T-helper 17 cell (primary cell): ENCODE measurements at places on chromosomes 5 and 9.

DNA sequence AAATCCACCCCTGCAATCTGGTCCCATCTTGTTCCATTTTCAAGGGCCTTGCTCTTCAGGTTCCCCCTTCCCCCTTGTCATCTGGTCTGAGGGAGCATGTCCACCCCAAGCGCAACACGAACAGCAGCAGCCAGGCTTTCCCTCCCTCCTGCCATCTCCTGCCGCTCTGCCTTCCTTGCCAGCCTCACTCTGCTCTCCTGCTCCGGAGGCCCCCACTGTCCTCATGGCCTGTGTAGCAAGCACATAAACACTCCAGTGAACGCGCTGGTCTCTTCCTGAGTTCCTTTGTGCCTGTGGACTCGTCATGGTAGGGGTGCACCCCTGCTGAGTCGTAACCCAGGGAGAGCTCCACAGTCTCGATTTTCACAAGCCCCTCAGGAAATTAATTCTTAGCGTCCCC, 29.9 kb downstream of the TENT4A start:
- DNase-seq, result no peak

GRCh38 chr9:130765137-130766020, 69.7 kb upstream of the ABL1 start:
- DNase-seq, result no peak

GRCh38 chr5:51347704-51348103, 35.5 kb upstream of the ISL1 start:
- DNase-seq, result no peak

DNA sequence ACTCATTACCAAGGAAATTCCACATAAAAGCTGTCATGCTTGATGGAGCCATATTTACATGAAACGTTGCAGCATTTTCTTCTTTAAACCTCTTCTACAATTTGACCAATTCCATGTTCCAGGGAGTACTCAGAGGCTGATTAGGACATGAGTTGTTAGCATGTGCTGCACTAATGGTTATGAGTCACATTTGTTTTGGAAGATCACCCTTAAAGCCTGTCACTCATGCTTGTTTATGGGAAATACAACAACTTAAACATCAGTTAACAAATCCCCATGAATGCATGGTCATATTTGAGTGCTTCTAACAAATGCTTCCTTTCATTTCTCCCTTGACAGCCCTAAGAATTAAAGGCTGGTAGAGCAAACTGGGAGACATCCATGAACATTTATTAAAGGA, 156.1 kb downstream of the GHR start:
- no peak for DNase-seq

DNA sequence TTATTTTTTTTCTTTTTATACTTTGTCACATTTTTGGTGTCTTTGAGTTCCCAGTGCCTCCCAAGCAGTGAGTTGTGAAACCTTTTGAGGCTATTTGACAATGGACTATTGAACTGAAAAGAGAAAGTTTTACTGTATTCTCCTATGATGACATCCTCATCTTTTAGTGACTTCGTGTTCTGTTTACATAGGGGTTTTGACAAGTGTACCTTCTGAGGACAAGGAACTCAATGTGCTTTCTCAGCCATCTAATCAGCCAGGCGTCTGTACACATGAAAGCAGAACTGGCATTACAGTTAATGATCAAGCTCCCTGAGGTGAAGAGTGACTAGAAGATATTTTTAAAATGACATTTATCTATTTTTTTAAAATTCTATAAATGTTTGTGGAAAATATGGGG, 175.5 kb downstream of the ANXA1 start:
- no peak for DNase-seq

- no peak for DNase-seq
These were observed 4.2 kb upstream of the SOWAHA start for GRCh38 chr5:132808866-132809265.

DNA sequence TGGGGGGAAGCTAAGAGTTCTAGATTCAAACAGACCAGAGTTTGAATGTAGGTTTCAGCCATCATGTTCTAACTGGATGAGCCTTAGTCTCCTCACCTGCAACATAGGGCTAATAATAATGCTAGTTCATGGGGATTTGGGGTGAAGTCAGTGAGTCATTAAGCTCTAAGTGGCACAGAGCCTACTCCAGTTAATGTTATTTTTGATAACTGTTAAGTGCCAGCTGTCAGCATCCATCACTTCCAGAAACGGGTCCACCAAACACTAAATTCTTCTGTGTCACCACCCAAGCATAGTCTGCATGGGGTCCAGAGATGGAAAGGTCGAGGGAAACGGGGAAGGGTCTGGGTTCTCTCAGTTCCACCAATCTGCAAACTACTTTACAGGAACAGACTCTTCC, 1.8 kb upstream of the TSC1 start:
- no peak for DNase-seq

DNA sequence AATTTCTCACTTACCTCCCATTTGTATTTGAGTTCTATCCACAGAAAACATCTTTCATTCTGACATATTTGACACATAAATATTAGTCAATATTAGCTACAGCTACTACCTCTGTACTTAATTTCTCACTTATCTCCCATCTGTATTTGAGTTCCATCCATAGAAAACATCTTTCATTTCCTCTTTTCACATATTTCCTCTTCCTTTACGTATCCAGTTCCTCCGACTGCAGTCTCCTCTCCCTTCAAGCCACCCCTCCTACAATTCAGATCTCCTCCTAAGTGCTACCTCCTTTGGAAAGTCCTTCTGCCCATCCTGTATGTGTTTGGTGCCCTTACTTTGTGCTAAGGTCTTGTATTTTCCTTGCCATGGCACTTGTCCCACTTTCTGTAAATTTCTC, 1.6 kb downstream of the SREK1IP1 start:
- DNase-seq, result no peak

DNA sequence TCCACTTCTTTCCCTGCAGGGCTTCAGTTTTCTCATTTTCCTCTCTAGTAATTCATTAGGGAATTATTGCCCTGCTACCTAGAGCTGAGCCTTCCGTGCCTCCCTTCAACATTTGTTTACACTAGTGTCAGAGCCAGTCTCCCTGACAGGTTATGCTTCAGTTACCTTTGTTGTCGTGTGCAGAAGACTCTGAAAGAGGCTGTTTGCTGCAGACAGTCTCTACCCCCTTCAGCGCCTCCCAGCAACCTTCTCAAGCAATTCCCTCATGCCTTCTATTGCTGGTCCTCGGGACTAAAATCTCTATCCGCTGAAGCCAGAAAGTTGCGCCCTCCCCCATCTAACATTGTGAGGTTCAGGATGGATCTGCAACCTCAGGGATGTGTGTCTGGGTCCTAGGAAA, 12.8 kb downstream of the RALGPS1 start:
- DNase-seq, result no peak

GRCh38 chr9:105307591-105308130, 63.2 kb downstream of the SLC44A1 start:
- no peak for DNase-seq

DNA sequence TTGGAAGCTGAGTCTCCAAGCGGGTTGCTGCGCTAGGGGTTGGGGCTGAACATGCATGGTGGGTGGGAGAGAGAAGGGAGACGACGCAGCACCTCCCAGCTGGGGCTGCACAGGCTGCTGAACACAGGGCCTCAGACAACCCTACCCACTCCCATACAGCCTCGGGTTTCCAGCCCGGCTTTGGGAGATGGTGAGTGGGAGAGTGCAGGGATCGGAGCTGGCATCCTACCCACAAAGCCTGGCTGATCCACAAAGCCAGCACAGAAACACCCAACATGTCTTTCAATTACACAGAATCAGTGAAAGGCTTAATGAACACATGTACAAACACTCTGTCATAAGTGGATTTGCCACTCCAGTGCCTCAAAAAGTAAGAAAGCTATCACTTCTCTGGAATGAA, 64.8 kb downstream of the NSG2 start:
- DNase-seq, result no peak

GRCh38 chr9:75121914-75122558, 33.7 kb downstream of the OSTF1 start:
- DNase-seq, result no peak

DNA sequence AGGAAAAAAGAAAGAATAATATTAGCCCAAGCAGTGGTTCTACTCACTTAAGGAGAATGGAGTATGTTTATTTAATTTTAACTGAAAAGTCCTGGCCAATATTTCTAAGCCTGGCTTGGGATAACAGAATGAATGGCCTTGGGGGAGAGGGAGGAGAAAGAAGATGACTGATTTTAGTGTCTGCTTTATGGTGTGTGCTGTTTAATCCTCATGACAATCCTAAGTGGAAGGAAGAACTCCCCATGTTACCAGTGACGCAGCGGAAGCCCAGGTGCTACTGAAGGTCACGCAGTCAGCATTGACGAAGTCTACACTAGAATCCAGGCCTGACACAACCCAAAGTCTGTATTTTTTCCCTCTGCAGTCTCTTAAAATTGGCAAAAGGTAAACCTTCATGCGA, 50.5 kb downstream of the PALM2AKAP2 start:
- DNase-seq, result no peak

DNA sequence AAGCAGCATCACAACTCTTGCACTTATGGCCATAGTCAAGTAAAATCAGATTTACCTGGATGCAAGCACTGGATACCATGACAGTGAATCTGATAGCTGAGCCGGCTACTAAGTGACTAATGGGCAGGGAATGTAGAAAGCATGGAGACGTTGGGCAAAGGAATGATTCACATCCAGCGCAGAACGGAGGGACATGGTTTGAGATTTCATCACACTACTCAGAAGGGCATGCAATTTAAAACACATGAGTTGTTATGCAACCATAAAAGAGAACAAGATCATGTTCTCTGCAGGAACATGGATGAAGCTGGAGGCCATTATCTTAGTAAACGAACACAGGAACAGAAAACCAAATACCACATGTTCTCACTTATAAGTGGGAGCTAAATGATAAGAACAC, 169.1 kb upstream of the PIK3R1 start:
- DNase-seq, result no peak

DNA sequence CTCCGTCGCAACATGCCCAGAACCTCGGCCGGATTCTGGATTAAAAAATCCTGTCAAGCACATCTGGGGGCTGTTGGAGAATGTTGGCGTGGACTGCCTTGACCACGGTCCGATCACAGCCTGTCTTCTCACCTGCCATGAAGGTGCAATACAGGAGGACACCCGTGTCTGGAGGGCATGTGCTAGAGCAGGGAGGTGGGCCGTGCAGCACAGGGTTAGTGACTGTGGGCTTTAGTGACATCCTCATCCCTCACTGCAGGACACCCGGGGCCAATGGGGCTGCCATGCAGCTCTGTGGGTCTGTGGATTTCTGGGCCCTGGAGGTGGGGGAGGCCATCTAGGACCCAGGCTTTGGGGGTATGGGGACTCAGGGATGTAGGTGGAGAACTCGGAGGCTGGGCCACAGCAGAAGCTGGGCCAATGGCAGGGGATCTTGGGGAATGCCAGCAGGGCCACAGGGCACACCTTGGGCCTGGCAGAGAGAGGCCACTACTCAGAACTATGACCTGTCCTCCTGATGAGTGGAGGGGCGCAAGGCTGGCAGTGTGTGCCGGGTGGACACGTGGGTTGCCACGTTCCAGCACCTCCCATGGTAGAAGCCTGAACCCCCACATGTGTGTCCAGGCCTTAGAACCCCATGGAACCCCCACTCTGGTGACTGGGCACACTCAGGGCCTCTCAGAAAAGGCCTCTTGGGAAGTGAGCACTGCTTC, 23.3 kb downstream of the ZDHHC11B start:
- no peak for DNase-seq

GRCh38 chr5:115888027-115888426, 46.3 kb downstream of the AP3S1 start:
- no peak for DNase-seq

GRCh38 chr9:94081864-94082463, 2.3 kb upstream of the PTPDC1 start:
- DNase-seq, result no peak

DNA sequence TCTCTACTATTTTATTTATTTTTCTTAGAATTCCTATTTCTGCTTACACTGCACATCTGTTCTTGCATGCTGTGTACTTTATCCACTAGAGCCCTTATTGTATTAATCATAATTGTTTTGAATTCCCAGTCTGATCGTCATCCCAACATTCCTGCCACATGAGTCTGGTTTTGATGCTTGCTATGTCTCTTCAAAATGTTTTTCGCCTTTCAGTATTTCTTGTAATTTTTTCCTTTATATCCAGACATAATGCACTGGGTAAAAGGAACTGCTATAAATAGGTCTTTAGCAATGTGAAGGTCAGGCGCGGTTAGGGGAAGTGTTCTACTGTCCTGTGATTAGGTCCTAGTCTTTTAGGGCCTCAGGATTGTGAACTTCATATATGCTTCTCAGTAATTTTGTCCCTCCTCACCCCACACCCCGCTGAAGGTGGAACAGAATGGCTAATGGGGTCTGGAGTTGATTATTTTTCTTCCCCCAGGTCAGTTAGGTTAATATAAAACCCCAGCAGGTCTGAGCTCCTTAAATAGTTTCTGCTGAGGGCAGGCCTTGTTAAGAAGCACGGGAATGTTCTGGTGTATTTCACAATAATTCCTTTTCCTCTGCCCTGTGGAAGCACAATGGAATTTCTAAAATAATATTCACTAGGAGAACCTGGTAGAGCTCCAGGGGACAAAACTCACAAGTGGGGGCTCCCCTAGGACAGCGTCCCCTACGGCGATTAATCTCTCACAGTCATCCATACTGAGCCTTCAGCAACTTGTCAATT, 146.6 kb upstream of the TUT7 start:
- no peak for DNase-seq

DNA sequence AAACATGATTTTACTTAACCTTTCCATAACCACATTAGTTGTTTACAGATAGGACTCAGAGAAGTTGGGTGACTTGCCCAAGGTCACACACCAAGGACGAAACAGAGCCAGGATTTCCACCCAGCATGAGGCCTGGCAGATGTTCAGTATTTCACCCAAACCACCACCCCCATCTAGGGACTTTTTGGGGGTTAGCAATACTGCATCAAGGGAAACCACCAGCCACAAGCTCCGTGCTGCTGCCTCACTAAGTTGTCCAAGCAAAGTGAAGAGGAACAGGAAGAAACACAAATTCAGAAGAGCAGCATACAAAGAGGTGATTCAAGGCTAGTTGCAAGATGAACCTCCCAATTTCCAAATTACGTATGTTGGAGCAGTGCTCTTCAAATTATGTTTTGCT, 219.6 kb upstream of the RORB start:
- DNase-seq, result no peak

DNA sequence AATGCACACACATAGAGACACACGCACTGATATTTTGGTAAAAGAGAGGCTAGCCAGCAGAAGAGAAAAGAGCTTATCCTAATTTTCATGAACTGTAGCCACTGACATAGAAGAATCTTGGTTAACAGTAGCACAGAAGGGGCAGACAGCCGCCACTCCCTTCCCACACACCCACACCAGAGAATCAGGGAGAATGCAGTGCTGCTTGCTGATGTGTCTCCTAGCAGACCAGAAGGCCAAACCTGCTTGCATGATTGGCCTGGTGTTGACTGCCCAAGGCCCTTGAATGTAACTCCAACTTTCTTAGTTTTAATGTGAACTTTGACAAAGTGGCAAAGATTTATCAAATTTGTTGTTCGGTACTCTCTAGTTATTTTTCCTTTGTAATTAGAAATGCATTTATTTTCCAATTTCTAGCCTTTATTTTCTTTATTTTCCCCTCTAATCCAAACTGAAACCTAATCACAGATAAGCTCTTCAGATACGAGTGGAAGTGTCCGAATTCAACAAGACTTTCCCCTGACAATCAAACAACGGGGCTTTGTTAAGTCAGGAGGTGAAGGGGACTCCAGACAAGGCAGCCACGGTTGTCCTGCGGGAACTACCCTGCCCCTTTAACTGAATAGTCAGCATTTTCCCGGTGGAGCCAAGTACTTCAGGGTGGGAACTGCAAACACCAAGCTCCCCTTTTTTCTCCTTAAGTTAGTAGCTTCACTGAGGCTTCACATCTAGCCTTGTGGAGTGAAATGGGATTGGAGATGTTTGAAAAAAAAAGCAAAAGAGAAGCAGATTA, 81.9 kb upstream of the CTSL start:
- no peak for DNase-seq
